KG1 (cell line): ENCODE measurements at places on chromosomes 7 and 10.

- DNase-seq, result no peak
Measured at GRCh38 chr10:12768156-12769100, 233.1 kb downstream of the CCDC3 start.

GRCh38 chr7:7805511-7806153 lies 87.2 kb upstream of the RPA3 start:
- DNase-seq, result no peak

GRCh38 chr7:95687759-95688343 lies 84.5 kb upstream of the DYNC1I1 start:
- DNase-seq, result no peak

- DNase-seq, result peak; percentile 2
Measured at GRCh38 chr10:24556750-24557742, 166.6 kb downstream of the ARHGAP21 start.

DNA sequence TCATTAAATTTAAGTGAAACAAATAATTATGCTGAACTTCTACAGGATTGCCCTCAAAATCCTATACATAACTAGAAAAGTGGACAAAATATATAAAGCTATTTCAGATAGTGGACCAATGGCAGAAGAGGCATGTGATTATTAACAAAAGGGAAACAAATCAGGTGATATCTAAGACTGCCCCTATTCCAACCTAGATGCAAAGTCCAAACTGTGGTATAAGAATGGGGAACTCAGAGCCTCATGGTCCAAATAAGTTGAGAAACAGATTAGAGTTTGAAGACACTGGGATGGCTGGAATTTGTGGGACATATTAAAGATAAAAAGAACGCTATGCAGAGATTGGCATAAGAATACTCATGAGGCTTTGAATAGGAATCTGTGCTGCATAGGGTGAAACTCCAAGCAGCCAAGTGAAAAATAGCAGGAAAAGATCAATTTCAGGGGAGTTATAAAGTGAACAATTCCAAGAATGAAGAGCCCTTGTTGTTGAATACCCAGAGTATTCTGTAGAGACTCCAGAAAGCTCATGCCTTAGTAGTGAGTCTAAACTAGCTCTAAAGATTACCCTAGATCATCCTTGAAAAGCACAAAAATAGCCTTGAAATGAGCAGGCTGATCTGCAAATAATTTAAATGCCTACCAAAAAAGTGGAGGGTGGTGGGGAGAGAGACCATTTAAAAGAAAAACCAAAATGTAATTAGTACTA lies 152.4 kb downstream of the IMMP2L start:
- no peak for DNase-seq

DNA sequence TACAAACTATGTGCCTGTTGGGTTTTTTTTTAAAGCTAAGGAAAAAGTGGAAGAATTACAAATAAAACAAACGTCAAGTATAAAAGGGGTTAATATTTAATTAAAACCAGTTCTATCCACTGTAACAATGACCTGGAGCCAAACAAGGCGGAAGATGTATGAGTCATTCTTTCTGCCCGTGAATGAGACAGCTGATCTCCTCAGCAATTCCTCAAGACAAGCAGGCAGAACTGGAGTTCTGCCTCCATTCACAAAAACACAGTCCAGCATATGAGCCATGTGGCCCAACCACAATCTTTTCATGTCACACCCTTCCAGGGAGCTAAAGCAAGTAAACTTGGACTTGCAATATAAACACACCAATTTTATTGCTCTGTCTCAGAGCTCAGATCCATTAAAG lies 8.4 kb downstream of the ETV1 start:
- DNase-seq, result no peak

GRCh38 chr7:97118306-97118917 lies 914 bp downstream of the SDHAF3 start:
- DNase-seq, result no peak

DNA sequence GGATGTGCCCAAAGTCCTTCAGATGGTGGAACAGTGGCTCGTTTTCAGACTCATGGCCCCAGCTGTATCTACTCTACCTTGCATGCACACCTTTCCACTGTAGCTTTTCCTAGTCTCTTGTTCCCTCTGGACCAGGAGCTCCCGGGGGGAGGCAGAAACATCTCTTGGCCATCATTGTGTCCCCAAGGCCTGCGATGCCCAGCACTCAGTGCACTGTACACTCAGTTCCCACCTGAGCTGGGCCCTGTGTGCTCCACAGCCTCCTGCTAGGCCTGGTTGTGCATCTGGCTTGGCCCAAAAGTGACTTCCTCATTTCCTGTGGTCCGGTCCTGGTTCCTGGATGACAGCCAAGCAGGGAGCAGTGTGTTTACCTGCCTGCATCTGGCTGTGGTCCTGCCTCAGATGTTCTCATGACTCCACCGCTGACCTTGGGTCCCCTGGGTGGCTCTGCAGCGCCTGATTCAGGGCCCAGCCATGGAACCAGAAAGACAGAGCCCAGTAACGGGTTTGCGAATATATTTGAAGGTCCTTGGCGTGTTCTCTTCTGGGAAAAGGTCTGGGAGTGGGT lies 9.9 kb upstream of the DOCK1 start:
- DNase-seq, result no peak

DNA sequence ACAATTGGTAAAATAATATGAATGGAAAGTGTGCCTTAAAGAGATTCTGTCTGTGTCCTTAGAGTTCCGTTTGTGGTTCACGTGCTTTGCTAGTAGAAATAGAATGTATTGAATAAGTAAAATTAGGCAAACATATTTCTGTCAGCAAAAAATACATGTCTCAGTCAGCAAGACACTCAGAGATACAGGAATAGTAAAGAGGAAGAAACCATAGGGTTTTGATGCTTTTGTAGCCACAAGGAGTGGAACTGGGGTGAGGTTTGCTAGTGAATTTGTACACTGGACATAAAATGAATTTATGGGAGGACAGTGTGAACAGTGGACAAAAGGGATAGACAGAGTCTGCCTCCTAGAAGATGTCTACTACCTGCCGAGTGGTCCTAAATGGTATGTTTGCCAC lies 289.2 kb upstream of the NRP1 start:
- no peak for DNase-seq

DNA sequence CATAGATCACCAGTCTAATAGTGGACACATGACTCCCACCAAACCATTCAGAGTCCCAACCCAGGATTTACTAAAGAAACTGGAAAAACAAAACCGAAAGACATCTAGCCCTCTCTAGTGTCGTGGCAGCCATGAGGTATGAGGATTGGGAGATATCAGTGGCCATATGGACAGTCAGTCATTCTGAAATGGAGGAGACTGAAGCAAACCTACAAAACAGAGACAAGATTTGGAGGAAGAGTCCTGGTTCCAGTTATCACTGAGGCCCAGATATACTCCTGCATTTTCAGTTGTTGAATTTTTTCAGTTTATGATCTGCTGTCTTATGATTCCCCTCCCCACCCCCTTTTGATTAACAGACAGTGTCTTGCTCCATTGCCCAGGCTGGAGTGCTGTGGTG lies 9.1 kb upstream of the RALA start:
- no peak for DNase-seq

DNA sequence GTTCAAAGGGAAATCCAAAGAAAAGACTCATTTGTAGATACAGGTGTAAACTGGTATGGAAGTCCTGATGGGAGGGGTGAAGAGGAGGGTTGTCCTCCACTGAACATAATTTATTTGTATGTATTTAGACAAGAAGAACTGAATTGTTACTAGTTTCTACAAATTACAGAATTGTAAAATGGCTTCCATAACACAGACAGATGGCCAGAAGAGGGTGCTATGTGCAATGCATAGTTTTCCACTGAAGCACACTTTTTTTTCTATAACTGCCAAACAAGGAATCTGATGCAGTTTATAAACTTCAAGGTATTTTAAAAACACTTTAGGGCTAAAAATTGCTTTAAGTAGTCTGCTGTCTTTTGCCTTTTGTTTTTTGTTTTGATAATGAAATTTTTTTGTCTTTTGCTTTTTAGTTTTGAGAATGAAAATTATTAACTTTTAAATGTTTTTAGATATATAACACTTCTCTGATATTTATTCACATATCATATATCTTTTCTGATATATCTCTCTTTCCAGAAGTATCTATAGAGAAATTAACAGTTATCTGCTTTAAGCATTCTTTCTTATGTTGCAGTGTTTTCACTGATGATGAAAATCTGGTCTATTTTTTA lies 58.5 kb downstream of the PHYHIPL start:
- DNase-seq, result peak; percentile 16

GRCh38 chr7:30986331-30986730 lies 22.6 kb downstream of the GHRHR start:
- DNase-seq, result no peak

- no peak for DNase-seq
Measured at GRCh38 chr10:94725871-94726270, 36.6 kb upstream of the CYP2C19 start.

- no peak for DNase-seq
Measured at GRCh38 chr7:94401428-94401814, 6.7 kb downstream of the COL1A2 start.

DNA sequence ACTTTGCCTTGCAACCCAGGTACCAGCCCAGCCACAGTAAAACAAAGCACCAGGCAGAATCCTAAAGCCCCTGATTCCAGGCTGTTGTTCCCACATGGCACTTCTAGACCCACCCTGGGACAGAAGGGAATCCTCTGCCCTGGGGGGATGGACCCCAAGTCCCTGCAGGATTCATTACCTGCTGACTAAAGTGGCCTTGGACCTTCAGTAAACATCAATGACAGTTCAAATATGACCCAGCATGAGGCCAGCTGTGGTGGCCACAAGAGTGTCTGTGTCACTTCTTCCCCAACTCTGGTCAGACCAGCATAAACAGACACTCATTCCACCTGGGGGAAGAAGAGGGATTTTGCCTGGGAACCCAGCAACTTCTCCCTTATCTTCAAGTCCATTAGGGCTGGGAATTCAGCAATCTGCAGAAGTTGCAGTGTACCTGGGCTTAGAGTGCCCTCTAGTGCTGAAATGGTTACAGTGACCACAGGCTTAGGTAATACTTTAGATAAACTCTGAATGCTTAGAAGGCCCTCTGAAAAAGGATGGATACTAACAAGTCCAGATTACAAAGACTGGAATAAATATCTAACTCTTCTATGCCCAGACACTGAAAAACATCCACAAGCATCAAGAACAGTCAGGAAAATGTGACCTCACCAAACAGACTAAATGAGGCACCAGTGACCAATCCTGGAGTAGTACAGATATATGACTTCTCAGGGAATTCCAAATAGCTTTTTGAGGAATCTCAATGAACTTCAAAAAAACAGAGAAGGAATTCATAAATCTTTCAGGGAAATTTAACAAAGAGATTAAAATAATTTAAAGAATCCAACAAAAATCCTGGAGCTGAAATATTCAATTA lies 108.5 kb upstream of the TMEM168 start:
- DNase-seq, result no peak

DNA sequence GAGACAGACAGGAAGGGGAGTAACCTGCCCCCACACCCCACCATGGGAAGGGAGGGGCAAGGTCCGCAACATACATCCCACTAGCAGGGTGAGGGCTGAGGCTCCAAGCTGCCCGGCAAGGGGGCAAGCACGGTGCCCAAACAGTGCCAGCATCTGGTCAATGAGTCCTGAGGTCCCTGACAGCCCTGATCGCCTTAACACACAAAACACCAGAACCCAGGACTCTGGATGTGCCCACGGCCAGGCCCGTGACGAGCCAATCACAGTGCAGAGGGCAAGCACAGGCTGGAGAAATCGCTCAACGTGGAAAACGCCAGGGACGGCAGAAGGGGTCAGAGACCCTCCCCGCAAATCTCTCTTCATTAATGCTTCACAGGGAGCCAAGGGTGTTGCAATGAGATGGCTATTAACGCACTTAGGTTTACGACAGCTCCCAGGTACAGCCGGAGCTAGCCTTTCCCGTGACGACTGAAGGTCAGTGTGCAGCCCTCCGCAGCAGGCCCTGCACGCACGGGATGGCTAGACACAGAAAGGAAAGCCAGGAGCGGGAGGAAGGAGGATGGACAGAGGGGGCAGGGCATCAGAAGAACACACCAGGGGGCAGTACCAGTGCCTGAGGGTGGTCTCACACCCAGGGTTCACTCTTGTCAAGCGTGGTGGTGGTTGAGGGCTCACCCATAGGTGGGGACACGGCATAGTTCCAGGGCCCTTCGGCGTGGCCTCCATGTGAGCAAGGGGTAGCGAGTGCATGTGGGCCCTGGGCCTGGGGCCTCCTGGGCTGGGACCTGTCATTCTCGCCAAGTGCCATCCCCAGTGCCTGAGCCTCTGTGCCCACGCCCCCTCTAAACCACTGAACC lies 220.5 kb downstream of the MAD1L1 start:
- no peak for DNase-seq

DNA sequence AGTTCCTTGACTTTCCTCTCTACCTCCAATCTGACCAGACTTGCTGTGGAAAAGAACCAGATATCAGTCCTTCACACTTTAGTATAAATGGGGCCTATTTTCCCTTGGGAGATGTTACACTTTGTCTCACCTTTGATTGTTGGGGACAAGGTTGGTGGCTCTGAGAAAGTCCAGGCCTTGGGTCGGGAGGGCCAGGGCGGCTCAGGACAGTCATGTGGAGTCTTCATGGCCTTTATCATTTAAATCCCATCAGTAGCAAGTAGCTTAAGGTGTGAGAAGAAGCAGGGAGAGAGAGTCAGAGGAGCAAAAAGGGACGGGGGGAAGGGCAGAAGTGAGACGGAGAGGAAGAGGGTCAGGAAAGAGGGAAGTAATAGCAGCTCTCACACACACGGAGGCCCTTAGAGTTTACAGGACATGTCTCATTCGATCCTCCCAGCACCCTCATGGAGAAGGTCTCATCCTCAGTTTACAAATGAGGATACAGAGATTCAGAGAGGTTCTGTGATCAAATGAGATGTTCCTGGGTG lies 40.5 kb downstream of the TBATA start:
- DNase-seq, result no peak

- DNase-seq, result no peak
Measured at GRCh38 chr7:48301201-48301600, 129.9 kb downstream of the ABCA13 start.

- DNase-seq, result no peak
Measured at GRCh38 chr7:5450549-5451327, 27.1 kb upstream of the TNRC18 start.

GRCh38 chr7:47149208-47149839 lies 432.6 kb downstream of the TNS3 start:
- DNase-seq, result no peak

DNA sequence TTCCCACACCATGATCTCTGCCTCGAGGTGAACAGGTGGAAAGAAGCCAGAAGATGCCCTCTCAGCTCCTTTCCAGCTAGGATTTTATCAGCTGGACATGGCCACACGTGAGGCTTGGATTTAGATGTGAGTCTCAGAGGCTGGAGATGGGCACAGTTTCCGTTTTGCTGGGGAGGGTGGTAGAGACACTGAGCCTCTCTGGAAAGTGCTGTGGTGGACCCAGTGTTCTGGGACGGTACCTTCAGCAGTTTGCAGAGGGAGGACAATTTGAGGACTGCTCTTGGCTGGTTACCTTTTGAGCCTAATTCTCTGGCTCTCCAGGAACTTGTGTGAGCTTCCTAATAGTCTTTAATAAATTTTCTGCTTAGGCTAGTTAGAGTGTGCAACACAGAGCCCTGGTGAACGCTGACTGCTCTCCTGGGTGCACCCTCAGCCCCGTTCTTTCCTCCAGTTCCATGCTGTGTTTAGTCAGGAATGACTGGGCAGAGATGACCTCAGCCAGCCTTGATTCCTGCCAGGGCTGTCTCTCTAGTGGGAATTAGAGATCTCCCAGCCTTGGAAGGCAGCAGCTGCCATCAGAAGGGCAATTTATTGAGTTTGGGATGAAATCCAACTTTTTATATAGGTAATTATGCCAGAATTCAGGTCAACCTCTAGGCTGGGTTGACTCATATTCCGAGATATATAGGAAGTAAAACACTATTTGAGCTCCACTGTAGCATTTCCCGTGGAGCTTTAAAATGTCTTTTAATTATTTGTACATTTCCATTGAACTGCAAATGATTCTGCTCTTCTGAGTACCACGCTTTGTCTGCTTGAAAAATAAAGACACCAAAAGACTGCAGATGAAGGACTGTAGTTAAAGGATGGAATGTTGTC lies 103.9 kb downstream of the GATA3 start:
- DNase-seq, result no peak
